Suppressor macrophage treated with lipopolysaccharide for 1 hour (primary cell): ENCODE measurements at places on chromosomes 16 and 17.
A peak's percentile ranks its signal among the peaks of the same experiment; 100 is the strongest.

DNA sequence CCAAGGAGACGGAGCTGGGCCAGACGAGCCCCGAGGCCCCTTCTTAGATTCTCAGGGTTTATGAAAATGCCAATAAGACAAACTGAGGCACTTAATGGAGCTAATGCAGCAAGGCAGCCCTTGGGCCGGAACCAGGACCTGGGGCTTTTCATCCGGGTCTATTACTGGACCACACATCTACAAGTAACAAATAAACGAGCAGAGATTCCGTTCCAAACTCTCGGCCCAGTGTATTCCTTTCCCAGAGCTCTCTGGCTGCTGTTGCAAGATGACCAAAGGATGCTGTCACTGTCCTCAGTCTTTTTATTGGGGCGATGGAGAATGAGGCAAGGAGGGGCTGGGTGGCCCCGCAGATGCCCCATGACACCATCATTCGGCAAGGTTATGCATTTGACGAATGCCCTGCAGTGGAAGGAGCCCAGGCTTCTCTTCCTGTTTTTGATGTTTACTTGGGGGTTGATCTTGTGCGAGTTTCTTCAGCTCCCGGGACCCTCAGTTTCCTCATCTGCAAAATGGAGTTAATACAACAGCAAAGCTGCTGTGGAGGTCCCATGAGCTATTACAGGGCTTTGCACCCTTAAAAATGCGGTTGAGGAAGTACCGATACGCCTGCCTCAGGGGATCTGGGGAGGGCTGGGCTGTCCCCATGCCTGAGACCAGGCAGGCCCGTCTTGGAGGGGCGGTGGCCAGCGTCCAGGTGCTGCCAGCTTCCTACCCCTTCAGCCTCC is 1.1 kb upstream of the NTN1 start:
- peak; percentile 23 for DNase-seq

GRCh38 chr17:42122371-42123303 is at the start of gene HSPB9:
Gene HSPB9 (plus strand): TSS chr17:42122804. CDS start chr17:42122851, 47 bp downstream.
- DNase-seq, result no peak

GRCh38 chr17:69069226-69069750 is 8.6 kb upstream of the ABCA9 start:
- no peak for DNase-seq

GRCh38 chr16:17578981-17579874 is 108.5 kb upstream of the XYLT1 start:
- DNase-seq, result peak; percentile 81

- DNase-seq, result no peak
Observed at GRCh38 chr17:47812146-47812920, 9.3 kb downstream of the OSBPL7 start.

DNA sequence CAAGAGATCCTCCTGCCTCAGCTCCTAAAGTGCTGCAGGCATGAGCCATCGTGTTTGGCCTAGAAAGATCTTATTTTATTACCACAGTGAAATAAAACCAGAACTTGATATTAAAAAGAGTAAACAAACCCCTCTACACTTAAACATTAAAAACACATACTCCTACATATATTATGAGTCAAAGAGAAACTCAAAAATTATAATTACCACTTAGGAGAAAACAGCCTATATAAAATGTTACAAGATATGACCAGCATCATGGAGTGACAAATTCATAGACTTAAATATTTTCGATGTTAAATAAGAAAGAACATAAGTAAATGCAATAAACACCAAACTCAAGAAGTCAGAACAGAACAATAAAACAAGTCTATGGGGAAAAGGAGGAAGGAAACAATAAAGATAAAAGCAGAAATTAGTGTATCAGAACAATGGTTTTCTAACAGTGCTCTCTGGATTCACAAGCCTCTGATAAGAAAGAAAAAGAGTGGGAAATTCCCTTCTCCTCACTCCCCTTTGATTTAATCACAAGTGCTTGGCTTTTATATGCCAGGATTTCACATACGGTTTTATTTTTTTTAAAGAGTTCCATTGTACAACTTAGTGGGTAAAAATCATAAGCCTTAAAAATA is 23.0 kb downstream of the SKAP1 start:
- DNase-seq, result no peak

DNA sequence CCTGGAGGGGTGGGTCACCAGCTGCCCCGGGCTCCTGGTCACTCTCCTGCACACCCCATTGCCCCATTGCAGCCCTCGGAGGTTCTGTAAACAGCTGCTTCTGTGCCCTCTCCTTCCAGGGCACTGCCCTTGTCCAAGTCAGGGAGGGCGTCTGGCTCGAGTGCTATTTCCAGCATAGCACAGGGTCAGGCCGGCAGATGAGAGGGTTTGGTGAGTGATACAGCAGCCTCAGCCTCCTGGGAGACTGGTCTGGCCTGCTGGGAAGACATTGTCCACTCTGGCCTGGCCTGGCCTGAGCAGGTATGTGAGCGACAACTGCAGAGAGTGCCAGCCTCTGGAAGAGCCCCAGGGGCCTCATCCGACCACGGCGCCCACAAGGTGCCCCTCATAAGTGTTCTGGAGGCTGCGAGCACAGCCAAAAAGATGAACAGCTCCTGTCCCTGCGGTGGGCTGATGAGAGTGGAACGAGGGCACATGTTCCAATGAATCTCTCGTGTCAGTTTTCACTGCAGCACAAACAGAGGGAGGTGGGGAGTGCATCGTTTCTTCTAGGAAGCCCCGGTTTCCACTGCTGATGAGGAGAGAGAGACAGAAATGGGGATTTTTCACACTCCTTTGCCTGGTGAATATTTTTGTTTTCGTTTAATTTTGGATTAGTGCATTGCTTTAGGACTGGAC is 105.8 kb upstream of the SDK2 start:
- no peak for DNase-seq

DNA sequence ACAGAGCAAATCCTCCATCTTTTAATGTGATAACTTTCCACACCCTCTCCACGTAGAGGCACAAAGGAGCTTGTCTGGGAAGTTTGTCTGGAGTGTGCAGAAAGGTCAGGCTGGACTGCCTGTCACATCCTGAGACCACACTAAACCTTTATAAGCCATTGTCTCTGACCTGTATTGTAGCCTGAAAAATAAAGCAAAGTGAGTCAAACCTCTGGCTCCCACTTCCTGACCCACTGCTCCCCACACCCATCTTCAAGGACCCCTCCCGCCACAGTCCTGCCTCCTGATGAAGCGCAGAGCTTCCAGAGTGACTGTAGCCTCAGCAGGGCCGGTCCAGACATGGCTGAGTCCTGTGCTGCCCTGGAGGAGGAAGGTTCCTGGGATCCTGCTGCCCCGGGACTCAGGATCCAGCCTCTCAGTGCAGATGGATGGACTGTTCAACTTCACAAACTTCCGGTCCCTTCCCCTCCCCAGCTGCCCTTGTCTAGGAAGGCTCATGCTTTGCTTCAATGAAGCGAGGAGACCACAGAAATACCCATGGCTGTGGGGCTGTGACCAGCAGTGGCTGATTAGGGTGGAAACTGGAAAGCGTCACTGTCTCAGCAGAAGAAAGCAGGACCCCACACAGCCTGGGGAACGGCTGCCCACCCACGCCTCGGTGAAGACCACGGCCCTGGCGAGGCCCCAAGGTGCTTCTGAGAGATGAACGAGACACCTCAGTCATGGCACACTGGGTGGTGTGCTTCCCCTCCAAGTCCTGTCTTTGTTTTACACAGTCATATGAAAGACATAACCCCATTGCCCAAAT is 30.9 kb upstream of the CLEC18B start:
- DNase-seq, result no peak

GRCh38 chr16:8675183-8676159 is 1.1 kb downstream of the ABAT start:
- peak; percentile 13 for DNase-seq

- DNase-seq, result peak; percentile 48
Observed at GRCh38 chr17:77451245-77451893, 310.6 kb downstream of the SEC14L1 start.

DNA sequence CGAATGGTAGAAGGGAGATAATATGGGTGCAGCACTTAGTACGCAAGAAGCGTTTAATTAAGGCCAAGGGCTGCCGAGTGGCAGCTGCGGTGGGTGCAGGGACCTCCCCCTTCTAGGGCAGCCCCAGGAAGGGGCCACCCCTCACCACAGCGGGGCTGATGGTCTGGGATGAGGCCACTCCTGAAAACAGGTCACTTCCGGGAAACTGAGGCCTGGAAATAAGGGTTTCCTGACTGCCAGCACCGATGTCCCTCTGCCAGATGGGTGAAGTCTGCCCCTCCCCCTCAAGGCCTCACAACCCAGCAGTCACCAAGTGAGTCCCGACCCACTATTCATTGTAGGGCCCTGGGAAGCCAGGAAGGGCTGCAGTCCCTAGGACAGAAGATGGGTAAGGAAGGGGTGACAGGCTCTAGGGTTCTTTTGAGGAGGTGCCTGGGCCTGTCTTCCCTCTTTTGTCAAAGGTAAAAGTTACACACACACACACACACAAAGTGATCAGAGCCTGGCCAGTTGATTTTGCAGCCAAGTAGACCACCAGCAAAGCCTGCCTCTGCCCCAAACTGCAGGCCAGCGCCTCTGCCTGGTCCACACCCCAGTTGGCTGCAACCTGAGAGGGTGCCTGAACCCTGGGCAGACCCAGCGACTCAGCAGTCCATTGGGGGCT is 12.5 kb downstream of the SREBF1 start:
- DNase-seq, result no peak

GRCh38 chr17:7174603-7175326 is 4.4 kb downstream of the ASGR1 start:
- no peak for DNase-seq
